ENCODE measurements at places on chromosomes 4 and X. TPM values are rescaled to one million over a fixed set of nuclear protein-coding genes. Genes with fewer than 3 reads are reported as not detected.

- DNase-seq: peak; percentile 10
- H3K27me3 ChIP-seq: peaks cover 8% of the 10 kb centered on the region
- H3K4me1 ChIP-seq: no peaks in the 10 kb centered on the region
- no peaks in the 10 kb centered on the region for H3K36me3 ChIP-seq
- no peak overlapping the region for H3K4me3 ChIP-seq
- no peak overlapping the region for H3K27ac ChIP-seq
These were observed 22.4 kb downstream of the SH3TC1 start for GRCh38 chr4:8221476-8221875.

GRCh38 chr4:85058551-85058950, 92.1 kb upstream of the WDFY3 start:
- peak; percentile 8 for DNase-seq
- no peaks in the 10 kb centered on the region for H3K27me3 ChIP-seq
- no peak overlapping the region for H3K27ac ChIP-seq
- H3K4me1 ChIP-seq: no peaks in the 10 kb centered on the region
- H3K4me3 ChIP-seq: no peak overlapping the region

GRCh38 chr4:85005865-85006377, 39.4 kb upstream of the WDFY3 start:
- no peak overlapping the region for H3K27ac ChIP-seq
- no peaks in the 10 kb centered on the region for H3K27me3 ChIP-seq
- no peaks in the 10 kb centered on the region for H3K4me1 ChIP-seq

DNA sequence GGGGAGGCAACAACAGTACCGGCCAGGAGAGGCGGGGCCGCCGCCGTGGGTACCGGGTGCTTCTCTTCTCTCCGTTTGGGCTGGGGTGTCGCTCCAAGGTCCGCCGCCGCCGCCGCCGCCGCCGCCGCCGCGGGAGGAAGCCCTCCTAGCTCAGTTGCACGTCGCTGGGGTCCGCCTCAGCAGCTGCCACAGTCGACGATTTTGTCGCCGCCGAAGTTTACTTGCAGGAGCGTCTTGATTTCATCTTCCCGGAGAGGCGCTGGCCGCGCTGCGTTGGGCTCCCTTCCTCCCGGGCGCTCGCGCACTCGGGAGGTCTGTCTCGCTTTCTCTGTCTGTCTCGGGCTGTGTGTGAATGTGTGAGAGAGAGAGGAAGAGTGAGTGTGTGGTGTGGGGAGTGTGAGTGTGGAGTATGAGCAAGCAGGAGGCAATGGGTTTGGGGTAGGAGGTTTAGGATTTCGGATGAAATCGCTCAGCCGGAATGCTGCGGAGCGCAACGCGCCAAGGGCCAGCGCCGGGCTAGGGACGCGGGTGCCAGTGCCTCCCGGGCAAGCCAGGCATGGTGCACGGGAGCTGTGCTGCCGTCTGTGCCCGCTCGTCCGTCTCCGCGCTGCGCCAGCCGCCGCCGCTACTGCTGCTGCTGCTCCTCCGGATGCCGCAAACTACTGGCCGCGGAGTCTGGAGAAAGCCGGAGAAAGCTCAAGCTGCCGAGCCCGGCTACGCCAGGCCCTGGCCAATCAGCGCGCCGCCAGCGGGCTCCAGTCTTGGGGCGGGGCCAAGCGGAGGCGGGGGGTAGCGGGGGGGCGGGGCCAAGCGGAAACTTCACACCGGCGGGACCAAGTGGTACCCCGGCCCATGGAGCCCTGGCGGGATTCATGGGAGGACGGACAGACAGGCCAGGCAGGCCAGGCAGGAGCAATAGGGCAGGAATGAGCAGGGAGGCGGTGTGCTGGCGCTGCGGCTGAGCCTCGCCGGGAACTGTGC, at the start of gene PCDH19:
Gene PCDH19 (minus strand): TSS at position 664 of the 981 bp plus-strand sequence. CDS start 1,676 bp downstream, outside the sequence.
- peak; percentile 17 for DNase-seq
- H3K27me3 ChIP-seq: peaks cover 34% of the 10 kb centered on the region
- no peaks in the 10 kb centered on the region for H3K36me3 ChIP-seq

SLC7A11 gene
- total RNA-seq: 24.7 TPM

MAGEA12 gene
- not detected for total RNA-seq
